ENCODE measurements at places on chromosomes 4 and X.

- no peak for DNase-seq
Observed at GRCh38 chr4:146458594-146458993, 63.1 kb downstream of the SLC10A7 start.

DNA sequence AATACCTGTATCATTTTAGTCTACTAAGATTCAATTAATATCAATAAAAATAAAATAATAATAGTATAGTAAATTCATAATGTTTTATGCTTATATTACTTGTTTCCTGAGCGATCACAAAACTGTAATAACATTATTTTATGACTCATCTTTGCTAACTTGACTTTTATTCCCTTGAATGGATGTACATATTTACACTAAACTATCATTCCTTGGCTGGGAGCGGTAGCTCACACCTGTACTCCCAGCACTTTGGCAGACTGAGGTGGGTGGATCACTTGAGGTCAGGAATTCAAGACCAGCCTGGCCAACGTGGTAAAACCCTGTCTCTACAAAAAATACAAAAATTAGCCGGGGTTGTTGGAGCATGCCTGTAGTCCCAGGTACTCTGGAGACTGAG, 104.0 kb upstream of the SLC34A2 start:
- DNase-seq = no peak

DNA sequence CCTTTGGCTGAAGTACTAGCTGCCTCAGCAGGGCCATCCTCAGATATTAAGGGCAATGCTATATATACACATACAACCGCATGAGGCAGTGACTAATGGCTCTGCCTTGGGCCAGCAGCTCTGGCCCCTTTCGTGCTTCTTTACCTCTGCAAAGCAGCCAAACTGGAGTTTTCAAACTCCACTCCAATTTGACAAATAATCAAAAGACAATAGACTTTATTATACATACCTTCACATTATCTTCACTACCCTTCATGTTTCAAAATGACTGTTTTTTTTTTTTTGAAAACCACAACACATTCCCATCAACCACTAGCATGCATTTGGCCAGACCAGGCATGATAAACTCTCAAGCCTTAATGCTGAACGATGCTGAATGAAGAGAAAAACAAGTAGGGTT, 187.7 kb downstream of the ENOX2 start:
- DNase-seq = no peak

- no peak for DNase-seq
Observed at GRCh38 chr4:15233264-15233597, 194.6 kb upstream of the C1QTNF7 start.

DNA sequence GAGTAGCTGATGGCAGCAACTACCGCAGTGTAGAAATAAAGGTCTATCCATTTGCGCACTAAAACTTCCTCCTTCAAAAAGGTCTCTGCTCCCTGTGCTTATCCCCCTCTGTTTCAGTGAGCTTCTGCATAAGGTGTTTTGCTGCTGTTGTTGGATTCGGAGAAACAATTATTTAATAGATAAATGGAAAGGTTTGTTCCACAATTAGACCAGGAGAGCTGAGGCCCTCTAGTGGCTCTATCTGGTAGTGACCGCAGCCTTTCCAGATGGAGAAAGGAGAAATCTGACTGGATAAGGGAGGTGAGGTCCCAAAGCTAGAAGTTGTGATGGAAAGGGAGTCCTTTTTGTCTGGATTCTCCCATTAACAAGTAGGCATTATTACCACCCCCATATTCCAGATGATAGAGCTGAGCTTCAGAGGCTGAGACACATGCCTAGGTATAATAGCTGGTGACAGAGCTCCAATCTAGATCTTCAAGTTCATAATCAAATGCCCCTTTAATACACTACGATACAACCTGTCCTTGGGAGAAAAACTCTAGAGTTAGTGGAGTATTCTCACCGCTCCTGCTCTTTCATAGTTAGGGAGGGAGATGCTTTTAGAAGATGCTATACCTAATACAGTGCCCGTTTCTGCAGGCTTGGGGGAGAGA, 5.1 kb upstream of the GABRQ start:
- no peak for DNase-seq

DNA sequence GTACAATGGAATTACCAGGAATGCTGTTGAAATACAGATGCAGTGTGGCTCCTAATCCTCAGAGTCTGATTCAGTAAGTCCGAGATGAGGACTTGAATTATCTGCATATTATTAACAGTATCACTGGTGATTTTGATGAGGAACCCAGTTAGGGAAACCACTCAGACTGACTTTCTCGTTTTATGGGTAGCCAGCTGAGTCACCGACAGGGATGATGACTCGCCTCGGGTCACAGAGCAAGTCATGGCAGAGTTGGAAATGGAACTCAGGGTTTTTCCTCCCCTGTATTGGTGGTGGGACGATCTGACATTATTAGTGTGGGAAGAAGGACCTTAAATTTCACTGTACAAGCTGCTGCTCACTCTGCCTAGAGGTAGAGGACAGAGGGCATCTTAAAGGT, 51.3 kb downstream of the RTL9 start:
- no peak for DNase-seq

GRCh38 chrX:110284159-110284558, 33.7 kb downstream of the AMMECR1 start:
- DNase-seq = no peak

GRCh38 chrX:119784747-119785446, 6.5 kb downstream of the RPL39 start:
- DNase-seq = no peak

DNA sequence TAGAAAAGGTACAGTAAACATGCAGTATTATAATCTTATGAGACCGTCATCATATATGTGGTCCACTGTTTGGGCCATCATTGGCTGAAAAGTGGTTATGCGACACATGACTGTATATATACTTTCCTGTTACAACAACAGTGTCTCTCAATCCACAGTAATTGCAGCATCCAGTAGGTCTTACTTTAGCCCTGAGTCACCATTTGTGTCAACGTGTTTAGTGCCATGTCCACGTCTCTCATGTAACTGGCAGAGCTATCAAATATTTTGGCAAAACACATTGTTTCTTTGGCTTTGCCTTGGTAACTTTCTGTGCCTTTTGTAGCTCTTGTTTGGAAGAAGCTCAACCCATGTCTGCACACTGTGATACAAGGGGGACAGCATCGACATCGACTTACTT, 73.8 kb downstream of the CD38 start:
- DNase-seq = no peak

- peak; percentile 5 for DNase-seq
Observed at GRCh38 chrX:112852851-112853250, 12.2 kb upstream of the AMOT start.

- no peak for DNase-seq
Observed at GRCh38 chr4:89496851-89497250, 189.3 kb upstream of the GPRIN3 start.

DNA sequence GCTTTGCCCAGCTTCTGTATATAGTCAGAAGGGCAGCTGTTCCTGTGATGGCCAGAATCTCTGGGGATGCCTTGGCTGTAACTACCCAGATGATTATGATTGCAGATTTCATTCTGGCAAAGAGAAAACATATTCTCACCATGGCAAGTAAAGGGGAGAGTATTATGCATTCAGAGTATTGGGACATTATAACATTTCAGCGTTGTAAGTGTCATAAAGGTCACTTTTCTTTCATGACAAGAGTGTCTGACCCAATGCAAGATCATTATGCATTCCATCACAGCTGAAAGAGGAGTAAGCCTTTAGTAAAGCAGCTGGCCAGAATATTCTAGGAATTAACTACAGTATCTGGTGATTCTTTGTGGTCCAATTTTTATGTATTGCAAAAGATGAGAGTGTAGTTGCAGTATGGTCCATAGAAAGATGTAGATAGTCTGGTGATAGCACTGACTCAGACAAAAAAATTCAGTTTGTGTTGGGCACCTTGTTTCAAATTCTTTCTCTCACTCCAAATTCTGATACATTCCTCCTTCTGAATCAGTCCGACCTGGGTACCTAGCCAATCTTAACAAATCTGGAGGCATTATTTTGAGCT, 2366.3 kb downstream of the PCDH7 start:
- no peak for DNase-seq

- DNase-seq = no peak
Observed at GRCh38 chrX:9611436-9612145, 146.7 kb downstream of the TBL1X start.

GRCh38 chr4:3680656-3681055, 85.5 kb upstream of the ADRA2C start:
- no peak for DNase-seq

- DNase-seq = no peak
Observed at GRCh38 chrX:136963973-136964372, 69.8 kb downstream of the GPR101 start.

GRCh38 chrX:129790146-129790545, 10.4 kb downstream of the SASH3 start:
- no peak for DNase-seq

DNA sequence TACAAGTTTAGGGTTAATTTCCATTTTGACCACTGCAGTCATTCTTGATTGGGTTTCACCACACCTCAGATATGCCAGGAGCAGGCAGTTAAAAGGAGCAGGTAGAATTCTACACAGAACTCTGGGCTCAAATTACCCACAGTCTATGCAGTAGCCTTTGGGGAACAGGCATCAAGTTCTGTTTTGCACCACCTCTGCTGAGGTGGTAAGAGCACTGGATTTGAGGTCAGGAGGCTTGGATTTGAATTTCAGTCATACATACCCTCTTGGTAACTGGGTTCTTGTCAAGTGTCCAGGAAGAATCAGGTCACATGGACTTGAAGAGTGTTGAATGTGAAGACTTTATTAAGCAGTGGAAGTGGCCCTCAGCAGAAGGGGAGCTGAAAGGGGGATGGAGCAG, 40.4 kb upstream of the PGK1 start:
- DNase-seq = no peak

DNA sequence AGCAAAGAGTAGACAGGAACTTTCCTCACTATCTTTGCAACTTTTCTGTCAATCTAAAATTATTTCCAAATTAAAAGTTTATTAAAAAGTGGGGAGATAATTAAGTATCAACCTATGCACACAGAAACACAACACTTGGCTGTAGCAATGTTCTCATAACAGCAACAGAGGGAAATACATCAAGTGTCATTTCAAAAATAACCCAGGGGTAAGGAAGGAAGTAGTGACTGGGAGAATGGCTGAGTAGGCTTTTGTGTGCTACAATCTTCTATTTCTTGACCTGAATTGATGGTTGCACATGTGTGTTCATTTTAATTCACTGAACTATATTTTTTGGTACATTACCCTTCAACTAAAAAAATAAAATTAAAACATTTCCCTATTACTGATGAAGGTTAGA, 67.5 kb downstream of the ABCG2 start:
- no peak for DNase-seq

DNA sequence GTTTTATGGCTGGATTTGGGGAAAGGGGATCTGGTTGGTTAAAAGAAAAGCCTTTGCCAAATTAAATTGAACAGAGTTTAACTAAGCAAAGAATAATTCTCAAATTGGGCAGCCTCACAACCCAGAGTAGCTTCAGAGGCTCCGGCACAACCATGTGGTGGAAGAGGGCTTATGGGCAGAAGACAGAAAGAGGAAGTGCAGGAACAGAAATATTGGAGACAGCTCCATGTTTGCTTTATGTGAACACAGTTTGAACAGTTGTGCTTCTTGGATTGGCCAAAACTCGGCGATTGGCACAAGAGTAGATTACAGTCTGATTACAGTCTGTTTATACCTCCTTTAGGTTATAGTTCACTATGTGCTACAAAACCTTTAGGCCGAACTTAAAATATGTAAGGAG, 562.7 kb downstream of the TRIML1 start:
- DNase-seq = no peak

GRCh38 chrX:34866646-34867045, 76.0 kb upstream of the FAM47B start:
- DNase-seq = no peak

DNA sequence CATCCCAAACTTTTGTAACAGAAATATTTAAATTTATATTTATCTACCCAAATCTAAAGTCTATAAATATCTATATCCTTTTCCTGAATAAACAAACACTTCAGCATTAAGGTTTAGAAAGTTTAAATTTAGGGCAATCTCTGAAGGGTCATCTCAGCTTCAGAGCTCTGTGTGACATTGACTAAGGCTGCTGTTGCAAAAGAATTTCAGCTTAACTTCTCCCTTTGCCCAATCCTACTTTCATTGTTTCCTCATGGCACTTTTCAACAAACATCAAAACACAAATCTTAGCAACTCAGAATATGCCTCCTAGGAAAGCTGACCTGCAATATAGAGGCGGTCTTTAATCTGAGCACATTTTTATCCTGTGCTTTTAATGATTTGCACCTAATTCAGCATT, 79.7 kb upstream of the BANK1 start:
- DNase-seq = no peak

DNA sequence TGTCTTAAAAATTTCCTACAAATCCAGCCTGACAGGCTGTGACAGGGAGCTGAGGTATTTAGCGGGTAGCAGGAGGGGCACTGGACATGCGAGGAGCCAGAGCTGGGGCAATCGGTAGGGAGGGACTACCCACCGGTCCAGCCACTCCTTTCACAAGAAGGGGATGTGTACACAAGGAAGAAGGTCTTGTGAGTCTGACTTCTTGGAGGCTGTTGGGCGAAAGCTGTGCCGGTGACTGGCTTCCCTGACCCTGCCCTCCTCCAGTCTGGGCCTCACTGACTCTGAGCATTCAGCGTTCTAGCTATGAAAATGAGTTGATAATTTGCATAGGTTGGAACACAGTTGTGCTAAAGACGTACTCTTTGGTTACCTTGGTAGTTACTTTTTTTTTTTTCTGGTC, 12.7 kb upstream of the CXCL8 start:
- DNase-seq = no peak

GRCh38 chrX:68133181-68133580, 300.1 kb downstream of the OPHN1 start:
- DNase-seq = no peak

DNA sequence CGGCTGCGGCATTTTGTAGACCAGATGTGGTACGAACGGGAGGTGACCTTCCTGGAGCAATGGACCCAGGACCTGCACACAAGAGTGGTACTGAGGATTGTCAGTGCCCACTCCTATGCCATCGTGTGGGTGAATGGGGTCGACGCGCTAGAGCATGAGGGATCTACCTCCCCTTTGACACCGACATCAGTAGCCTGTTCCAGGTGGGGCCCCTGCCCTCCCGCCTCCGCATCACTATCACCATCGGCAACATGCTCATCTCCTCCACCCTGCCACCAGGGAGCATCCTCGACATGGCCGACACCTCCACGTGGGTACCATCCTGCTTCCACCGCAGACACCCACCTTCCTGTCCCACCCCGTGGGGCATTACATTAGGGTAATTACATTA, 46.2 kb downstream of the SMARCA5 start:
- peak; percentile 1 for DNase-seq

GRCh38 chrX:40096395-40097091, 1.2 kb downstream of the BCOR start:
- DNase-seq = peak; percentile 18

DNA sequence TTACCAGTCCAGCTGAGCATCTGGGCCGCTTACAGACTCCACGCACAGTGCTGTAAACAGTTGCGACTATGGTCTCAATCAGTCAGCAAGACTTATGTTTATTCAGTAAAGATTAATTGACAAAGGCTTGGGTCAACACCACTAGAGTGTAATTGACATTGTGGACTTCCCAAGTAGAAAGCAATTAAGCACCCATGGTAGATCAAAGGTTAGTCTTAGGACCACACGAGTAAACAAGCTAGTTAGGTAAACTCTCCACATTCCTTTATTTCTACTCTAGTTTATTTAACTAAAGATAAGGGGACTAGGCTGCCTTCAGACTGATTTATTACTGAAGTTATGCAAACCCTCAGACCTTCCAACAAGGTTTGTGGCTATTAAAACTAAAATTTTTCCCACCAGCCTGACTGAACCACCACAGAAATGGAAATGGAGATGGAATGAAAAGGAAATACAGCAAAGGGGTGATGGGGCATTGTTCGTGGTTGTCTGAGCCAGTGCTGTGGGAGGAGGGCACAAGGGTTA, 44.2 kb downstream of the MTHFD2L start:
- DNase-seq = no peak

- no peak for DNase-seq
Observed at GRCh38 chrX:94361241-94361640, 687.2 kb downstream of the FAM133A start.

Measured in NCI-H2171 (cell line).